ENCODE measurements at places on chromosomes 11 and 22.

DNA sequence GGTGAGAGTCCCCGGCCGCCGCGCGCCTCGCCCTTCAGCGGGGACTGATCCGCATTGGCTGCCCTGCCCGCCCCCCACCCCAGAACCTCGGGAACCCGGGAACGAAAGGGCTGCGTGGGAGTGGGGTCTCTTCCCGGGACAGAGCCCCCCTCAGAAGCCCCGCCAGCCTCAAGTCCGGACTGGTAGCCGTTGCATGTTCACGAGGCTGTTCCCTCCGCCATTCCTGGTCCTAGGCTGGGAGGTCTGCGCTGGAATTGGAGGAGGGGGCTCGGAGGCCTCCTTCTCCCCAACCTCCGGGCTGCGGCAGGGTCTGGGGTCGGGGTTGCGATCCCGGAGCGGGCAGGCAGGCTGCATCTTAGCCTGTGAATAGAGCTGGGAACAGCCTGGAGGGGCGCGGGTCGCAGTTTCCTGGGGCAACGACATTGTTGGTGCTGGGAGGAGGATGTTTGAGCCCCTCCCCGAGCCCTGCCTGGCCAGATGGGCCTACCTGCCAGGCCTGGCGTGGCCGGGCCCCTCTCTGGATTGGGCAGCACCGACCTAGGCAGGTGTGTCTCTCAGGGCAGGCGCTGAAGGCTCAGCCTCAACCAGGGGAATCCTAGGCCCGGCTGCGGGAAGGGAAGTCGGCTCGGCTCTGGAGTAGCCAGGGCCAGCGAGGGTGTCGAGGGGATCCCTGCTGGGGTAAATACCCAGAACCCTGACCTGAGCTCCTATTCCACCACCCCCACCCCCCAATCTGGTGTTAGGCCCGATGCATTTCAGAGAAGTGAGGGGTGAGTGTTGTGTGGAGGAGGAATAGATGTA lies 670 bp downstream of the MAPK8IP1 start:
- peaks cover 5% of the 10 kb centered on the region for H3K36me3 ChIP-seq
- no peaks in the 10 kb centered on the region for H3K4me1 ChIP-seq
- peaks cover 15% of the 10 kb centered on the region for H3K27me3 ChIP-seq
- H3K27ac ChIP-seq: no peak overlapping the region
- peak; percentile 84 for DNase-seq

DNA sequence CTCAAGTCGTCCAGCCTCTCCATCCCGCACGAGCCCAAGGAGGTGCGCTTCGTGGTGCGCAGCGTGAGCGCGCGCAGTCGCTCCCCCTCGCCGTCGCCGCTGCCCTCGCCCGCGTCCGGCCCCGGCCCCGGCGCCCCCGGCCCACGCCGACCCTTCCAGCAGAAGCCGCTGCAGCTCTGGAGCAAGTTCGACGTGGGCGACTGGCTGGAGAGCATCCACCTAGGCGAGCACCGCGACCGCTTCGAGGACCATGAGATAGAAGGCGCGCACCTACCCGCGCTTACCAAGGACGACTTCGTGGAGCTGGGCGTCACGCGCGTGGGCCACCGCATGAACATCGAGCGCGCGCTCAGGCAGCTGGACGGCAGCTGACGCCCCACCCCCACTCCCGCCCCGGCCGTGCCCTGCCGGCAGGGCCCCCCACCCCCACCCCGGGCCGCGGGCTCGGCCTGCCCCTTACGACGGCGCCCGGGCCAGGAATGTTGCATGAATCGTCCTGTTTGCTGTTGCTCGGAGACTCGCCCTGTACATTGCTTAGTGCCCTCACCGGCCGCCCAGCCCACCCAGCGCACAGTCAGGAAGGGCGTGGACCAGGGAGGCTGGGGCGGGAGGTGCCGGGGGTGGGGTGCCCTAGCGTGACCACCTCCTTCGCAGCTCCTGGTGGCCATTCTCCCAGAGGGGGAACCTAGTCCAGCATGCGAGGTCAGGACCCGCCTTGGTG lies 6.9 kb upstream of the ACR start:
- H3K36me3 ChIP-seq: peaks cover 4% of the 10 kb centered on the region
- no peak overlapping the region for H3K27ac ChIP-seq
- H3K4me3 ChIP-seq: no peak overlapping the region
- no peaks in the 10 kb centered on the region for H3K4me1 ChIP-seq
- no peak for DNase-seq

- H3K4me1 ChIP-seq: peaks cover 4% of the 10 kb centered on the region
- H3K4me3 ChIP-seq: no peak overlapping the region
- no peaks in the 10 kb centered on the region for H3K36me3 ChIP-seq
Measured at GRCh38 chr11:70226967-70227366, 23.9 kb downstream of the FADD start.

DNA sequence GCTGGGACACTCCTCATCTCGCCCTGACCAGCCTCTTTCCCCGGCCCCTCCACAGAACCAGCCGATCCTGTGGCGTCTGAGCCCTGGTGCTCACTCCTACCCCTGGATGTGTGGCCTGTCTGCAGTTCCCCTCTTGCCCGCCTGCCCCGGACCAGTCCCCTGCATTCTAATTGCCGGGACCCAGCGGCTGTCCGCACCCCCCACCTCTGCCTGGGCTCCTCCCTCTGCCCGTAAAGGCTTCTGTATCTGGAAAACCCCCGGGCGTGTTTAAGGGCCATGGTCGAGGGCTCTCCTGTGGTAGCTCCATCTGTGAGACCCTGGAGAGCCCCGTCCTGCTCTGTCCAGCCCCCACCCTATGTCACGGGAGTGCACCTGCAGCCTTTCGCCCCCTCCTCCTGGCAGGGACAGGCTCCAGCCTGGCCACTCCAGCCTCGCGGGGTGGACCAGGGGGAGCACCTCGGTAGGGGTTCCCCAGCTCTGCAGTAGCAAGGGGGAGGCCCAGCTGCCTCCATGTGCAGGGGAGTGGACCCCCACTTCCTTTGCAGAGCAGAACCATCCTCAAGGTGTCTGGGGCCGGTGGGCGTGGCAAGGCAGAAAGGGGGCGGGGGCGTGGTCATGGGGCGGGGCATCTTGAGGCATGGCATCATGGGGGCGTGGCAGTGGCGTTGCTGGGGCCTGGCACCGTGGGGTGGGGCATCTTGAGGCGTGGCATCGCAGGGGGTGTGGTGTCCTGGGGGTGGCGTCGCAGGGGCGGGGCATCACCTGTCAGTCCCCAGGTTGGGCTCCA lies 430.4 kb downstream of the TBC1D22A start:
- no peaks in the 10 kb centered on the region for H3K4me1 ChIP-seq
- no peak overlapping the region for H3K27ac ChIP-seq
- no peak overlapping the region for H3K4me3 ChIP-seq
- no peaks in the 10 kb centered on the region for H3K27me3 ChIP-seq
- H3K36me3 ChIP-seq: no peaks in the 10 kb centered on the region

GRCh38 chr22:20960609-20961008 lies 6.4 kb upstream of the AIFM3 start:
- H3K27ac ChIP-seq: no peak overlapping the region
- H3K27me3 ChIP-seq: peaks cover 33% of the 10 kb centered on the region
- no peak for DNase-seq
- H3K4me3 ChIP-seq: no peak overlapping the region

- no peaks in the 10 kb centered on the region for H3K4me1 ChIP-seq
- no peak overlapping the region for H3K4me3 ChIP-seq
- no peak for DNase-seq
Measured at GRCh38 chr11:71169313-71169712, 83.1 kb downstream of the SHANK2 start.

GRCh38 chr22:20032407-20032991 lies 11.6 kb downstream of the TANGO2 start:
- H3K27ac ChIP-seq: no peak overlapping the region
- H3K4me1 ChIP-seq: no peaks in the 10 kb centered on the region
- H3K36me3 ChIP-seq: peaks cover 9% of the 10 kb centered on the region
- no peak for DNase-seq

GRCh38 chr11:45848654-45849081 lies 1.4 kb downstream of the CRY2 start:
- H3K27me3 ChIP-seq: peaks cover 33% of the 10 kb centered on the region
- DNase-seq: no peak
- peaks cover 9% of the 10 kb centered on the region for H3K4me1 ChIP-seq
- H3K36me3 ChIP-seq: no peaks in the 10 kb centered on the region
- H3K27ac ChIP-seq: no peak overlapping the region
- peak overlapping the region; percentile 97 for H3K4me3 ChIP-seq

- peak overlapping the region; percentile 97 for H3K27ac ChIP-seq
- peak overlapping the region; percentile 28 for H3K4me3 ChIP-seq
- H3K36me3 ChIP-seq: no peaks in the 10 kb centered on the region
Measured at GRCh38 chr11:110131386-110132123, 38.4 kb downstream of the ZC3H12C start.

GRCh38 chr11:114553642-114554041 lies 6.0 kb downstream of the NXPE1 start:
- no peak overlapping the region for H3K4me3 ChIP-seq
- H3K27me3 ChIP-seq: no peaks in the 10 kb centered on the region
- no peak overlapping the region for H3K27ac ChIP-seq
- H3K36me3 ChIP-seq: no peaks in the 10 kb centered on the region
- H3K4me1 ChIP-seq: no peaks in the 10 kb centered on the region

DNA sequence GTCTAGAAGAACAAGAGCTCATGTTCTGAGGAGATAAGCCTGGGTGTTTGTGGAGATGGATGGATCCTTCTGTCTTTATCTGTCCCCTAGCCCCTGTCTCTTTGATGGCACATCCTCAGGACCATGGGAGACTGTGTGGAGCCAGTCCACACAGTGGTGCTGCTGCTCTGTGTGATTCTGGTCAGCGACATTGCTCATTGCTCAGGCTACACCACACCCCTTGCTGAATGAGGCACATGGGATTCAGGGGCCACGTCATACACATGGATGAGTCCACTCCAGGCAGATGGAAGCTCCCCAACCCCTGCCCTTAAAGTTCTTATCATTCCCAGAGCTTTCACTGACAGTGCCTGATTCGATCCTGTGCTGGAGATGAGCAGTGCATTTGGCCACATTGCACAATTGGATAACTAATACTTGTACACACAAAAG lies 222.2 kb downstream of the NAV2 start:
- no peaks in the 10 kb centered on the region for H3K4me1 ChIP-seq
- H3K36me3 ChIP-seq: no peaks in the 10 kb centered on the region
- H3K4me3 ChIP-seq: no peak overlapping the region

GRCh38 chr11:104175769-104176168 lies 11.8 kb upstream of the PDGFD start:
- H3K27ac ChIP-seq: no peak overlapping the region
- no peaks in the 10 kb centered on the region for H3K36me3 ChIP-seq
- DNase-seq: no peak
- no peak overlapping the region for H3K4me3 ChIP-seq
- H3K4me1 ChIP-seq: no peaks in the 10 kb centered on the region

DNA sequence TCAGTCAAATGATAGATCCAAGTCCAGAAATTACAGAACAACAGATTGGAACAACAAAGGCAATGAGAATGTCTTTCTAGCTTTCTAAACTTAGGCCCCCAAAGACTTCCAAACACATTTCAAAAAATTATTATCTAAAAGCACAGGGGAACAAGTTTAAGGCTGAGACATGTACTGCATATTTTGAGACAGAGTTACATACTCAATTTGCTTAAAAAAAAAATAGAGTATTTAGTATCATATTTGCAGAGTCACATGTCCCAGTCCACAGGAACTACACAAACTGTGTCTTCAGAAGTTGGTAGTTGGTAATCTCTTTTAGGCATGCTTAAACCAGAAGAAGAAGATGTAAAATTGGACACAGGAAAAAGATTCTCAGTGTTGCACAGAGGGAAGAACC lies 127.2 kb downstream of the MAML2 start:
- H3K4me3 ChIP-seq: no peak overlapping the region
- H3K27ac ChIP-seq: no peak overlapping the region
- no peaks in the 10 kb centered on the region for H3K36me3 ChIP-seq
- no peaks in the 10 kb centered on the region for H3K27me3 ChIP-seq

DNA sequence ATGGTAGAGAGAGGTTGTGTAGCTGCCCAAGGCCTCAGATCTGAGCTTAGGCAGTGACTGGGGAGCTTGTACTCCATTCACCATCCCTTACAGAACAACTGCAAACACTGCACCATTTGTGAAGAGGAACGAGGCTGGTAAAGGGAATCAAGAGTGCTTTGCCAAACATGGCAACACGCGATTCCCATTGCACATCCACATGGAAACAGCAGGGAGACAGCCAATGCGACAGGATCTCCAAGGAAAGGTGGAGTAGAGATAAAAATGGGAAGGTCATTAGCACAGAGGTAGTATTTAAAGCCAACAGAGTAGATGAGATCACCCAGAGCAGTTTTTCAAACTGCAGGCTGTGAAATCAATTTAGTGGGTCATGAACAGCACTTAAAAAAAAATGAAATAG lies 42.0 kb downstream of the TCF20 start:
- DNase-seq: no peak
- H3K27me3 ChIP-seq: no peaks in the 10 kb centered on the region
- H3K4me1 ChIP-seq: no peaks in the 10 kb centered on the region

GRCh38 chr11:109851780-109852390 lies 241.3 kb upstream of the ZC3H12C start:
- H3K4me1 ChIP-seq: peaks cover 4% of the 10 kb centered on the region
- no peak for DNase-seq
- H3K36me3 ChIP-seq: no peaks in the 10 kb centered on the region
- no peak overlapping the region for H3K4me3 ChIP-seq
- no peak overlapping the region for H3K27ac ChIP-seq

DNA sequence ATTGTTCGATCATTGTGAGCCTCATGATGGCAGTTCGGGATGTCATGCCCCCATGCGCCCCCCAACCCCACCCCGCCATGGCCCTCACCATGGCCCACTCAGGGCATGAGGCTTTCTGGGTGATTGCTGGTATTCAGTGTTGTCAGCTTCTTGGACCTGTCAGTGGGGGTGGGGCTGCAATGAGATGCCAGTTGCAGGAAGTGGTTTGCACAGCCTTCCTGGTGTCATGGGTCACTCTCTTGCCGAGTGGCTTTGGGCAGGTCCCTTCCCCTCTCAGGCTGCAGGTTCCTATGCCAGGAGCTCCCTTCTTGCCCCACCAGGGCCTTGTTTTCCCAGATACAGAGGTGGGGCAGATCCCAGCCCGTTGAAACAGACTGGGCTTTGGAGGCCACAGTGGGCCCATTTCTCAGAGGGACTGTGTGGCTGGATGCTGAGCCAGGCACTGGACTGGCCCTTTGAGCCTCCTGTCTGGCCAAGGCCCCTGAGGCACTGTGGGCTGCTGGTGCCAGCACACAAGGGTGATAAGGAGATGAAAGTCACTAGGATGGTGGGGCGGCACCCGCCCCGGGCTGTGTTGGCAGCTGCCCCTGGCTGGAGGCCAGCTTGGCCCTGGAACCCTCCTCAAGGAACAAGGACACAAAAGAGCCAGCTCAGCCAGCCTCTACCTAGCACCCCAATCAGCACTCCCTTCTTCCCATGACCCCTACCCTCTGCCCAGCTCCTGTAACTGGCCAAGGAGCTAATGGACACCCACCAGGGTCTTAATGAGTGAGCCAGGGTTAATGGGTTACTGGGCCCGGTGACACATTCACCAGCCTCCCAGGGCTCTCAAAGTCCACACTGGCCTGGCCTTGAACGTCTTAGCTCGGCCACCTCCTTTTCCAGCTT lies 1.5 kb upstream of the GGT1 start:
- no peaks in the 10 kb centered on the region for H3K27me3 ChIP-seq
- DNase-seq: peak; percentile 47
- no peaks in the 10 kb centered on the region for H3K4me1 ChIP-seq
- no peak overlapping the region for H3K27ac ChIP-seq

Measured in endodermal cell (in vitro differentiated cells).